ENCODE measurements at places on chromosomes 7 and 10.
A peak's percentile ranks its signal among the peaks of the same experiment; 100 is the strongest.

GRCh38 chr7:66964411-66964810, 31.0 kb downstream of the SBDS start:
- H3K4me3 ChIP-seq = no peak overlapping the region
- no peak overlapping the region for H3K27ac ChIP-seq
- no peaks in the 10 kb centered on the region for H3K4me1 ChIP-seq
- no peak for DNase-seq
- H3K27me3 ChIP-seq = no peaks in the 10 kb centered on the region

- H3K36me3 ChIP-seq = no peaks in the 10 kb centered on the region
- no peak for DNase-seq
- H3K4me3 ChIP-seq = no peak overlapping the region
- H3K27me3 ChIP-seq = no peaks in the 10 kb centered on the region
Measured at GRCh38 chr10:96789571-96790108, 42.5 kb upstream of the LCOR start.

DNA sequence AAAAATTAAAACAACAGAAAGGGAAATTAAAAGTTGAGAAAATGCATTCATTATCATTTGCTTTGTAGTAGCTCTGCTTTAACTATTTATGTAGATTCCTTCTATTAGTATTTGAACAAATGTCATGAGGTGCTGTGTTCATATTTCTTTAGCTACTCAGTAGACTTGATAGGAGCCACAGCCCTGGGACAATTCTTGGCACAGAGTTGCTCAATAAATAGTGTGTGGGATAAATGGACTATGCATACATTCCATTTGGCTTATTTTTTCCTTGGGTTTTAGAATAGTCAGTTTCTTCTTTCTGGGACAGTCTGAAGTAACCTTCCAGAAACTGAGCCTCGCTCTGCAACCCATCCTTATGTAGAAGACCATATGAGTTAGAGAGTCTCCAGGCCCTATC, 13.4 kb downstream of the RPP30 start:
- H3K4me3 ChIP-seq = no peak overlapping the region
- peaks cover 90% of the 10 kb centered on the region for H3K36me3 ChIP-seq
- H3K4me1 ChIP-seq = no peaks in the 10 kb centered on the region
- H3K27me3 ChIP-seq = no peaks in the 10 kb centered on the region
- no peak for DNase-seq
- no peak overlapping the region for H3K27ac ChIP-seq

- DNase-seq = no peak
- H3K4me1 ChIP-seq = no peaks in the 10 kb centered on the region
- no peak overlapping the region for H3K4me3 ChIP-seq
- no peaks in the 10 kb centered on the region for H3K36me3 ChIP-seq
- no peak overlapping the region for H3K27ac ChIP-seq
Measured at GRCh38 chr7:3980300-3980643, 679.2 kb downstream of the SDK1 start.

GRCh38 chr7:137801491-137801890, 45.3 kb downstream of the DGKI start:
- no peaks in the 10 kb centered on the region for H3K27me3 ChIP-seq
- no peak overlapping the region for H3K27ac ChIP-seq
- H3K4me3 ChIP-seq = no peak overlapping the region
- H3K36me3 ChIP-seq = no peaks in the 10 kb centered on the region
- DNase-seq = no peak

GRCh38 chr7:31044529-31044928, 7.6 kb upstream of the ADCYAP1R1 start:
- H3K36me3 ChIP-seq = no peaks in the 10 kb centered on the region
- peaks cover 22% of the 10 kb centered on the region for H3K27me3 ChIP-seq
- no peaks in the 10 kb centered on the region for H3K4me1 ChIP-seq
- H3K4me3 ChIP-seq = no peak overlapping the region

GRCh38 chr7:73519867-73520672, 2.0 kb downstream of the BAZ1B start:
- no peaks in the 10 kb centered on the region for H3K27me3 ChIP-seq
- peak overlapping the region; percentile 70 for H3K27ac ChIP-seq
- H3K4me1 ChIP-seq = peaks cover 12% of the 10 kb centered on the region
- H3K4me3 ChIP-seq = peak overlapping the region; percentile 82

DNA sequence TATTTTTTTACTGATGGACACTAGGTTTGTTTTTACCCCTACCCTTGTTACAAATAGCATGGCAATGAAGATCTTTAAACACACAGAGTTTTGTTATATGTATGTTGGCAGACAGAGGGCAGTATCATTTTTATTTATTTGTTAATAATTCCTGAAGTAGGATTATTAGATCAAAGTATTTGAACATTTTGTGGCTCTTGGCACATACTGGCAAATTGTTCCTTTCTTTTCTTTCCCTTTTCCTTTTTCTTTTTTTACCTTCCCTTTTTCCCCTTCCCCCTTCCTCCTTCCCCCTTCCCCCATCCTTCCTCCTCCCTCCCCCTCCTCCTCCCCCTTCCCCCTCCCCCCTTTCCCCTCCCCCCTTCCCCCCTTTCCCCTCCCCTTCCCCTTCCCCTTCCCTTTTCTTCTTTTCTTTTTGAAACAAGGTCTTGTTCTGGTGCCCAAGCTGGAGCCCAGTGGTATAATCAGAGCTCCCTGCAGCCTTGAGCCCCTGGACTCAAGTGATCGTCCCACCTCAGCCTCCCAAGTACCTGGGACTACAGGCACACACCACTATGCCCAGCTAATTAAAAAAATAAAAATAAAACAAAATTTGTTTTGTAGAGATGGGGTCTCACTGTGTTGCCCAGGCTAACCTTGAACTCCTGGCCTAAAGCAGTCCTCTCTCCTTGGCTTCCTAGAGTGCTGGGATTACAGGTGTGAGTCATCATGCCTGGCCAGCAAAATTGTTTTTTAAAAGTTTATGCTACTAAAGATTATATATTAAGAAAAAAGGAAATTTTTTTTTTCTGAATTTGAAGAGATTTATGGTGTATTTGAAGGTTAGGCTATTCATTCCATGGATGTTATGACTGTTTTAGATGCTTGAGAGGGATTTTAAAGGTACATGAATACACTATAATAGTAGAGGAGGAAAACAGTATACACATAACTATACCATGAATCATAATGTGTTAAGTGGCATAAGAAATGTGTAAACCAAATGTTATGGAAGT, 39.3 kb downstream of the SEPTIN7 start:
- peak overlapping the region; percentile 48 for H3K27ac ChIP-seq
- no peak for DNase-seq
- H3K4me1 ChIP-seq = peaks cover 9% of the 10 kb centered on the region
- H3K4me3 ChIP-seq = no peak overlapping the region

DNA sequence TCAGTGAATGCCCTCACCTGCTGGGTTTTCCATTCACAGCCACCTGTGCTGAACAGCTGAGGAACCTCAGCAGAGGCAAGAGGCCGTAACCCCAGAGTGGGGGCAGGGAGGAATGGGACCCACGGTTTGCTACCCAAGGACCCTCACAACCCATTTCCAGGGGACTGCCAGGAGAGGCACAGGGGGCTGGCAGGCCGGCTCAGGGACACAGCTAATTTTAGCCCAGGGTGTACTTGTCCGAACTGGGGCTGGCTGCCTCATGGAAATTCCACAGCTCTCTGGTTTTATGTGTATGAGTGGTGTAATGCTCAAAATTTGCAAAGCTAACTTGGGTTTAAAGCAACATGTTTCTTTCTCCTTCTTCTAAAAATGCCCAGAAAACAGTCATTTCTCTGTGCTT, 42.2 kb downstream of the MINDY4 start:
- no peaks in the 10 kb centered on the region for H3K4me1 ChIP-seq
- H3K27me3 ChIP-seq = no peaks in the 10 kb centered on the region
- H3K36me3 ChIP-seq = no peaks in the 10 kb centered on the region
- no peak for DNase-seq
- H3K27ac ChIP-seq = no peak overlapping the region
- H3K4me3 ChIP-seq = no peak overlapping the region

DNA sequence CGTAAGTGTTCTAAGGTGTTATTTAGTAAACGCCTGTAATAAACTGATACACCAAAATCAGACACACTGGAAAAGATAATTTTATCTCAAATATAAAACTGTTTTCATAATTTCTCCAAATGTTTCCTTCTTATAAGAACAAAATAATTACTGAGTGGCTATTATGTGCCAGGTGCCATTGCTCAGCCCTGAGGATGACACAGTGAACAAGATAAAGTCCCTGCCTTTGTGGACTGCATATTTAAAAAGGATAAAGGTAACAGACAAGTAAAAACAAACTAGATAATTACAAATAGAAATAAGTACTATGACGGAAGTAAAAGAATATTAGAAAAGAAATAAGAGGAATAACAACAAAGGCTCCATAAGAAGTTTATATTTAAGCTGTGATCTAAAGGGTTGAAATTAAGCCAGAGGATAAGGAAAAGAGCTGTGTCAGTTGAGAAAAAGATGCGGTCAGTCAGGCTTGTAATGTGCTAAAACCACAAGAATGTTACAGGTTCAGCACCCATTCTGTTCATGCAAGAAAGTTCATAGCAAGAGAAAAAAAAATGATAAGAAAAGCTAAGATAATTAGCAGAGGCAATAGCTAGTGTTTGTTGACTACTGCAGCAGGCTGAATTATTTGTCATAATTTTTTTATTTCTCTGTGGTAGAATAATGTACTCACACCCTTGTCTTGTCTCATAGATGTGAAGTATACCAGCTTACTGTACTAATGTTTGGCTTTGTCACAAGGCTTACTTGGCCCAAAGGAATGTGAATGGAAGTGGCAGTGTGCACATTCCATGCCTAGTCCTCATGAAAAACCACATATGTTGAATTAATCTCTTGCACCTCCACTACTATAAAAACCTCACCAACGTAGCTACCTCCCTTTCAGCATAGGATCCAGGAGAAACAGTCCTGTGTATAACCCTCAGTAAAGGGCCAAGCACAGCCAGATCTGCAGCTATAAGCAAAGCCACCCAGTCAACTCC, 75.1 kb downstream of the CRPPA start:
- H3K27ac ChIP-seq = peak overlapping the region; percentile 13
- H3K4me1 ChIP-seq = peaks cover 11% of the 10 kb centered on the region
- no peak overlapping the region for H3K4me3 ChIP-seq
- no peak for DNase-seq

- no peaks in the 10 kb centered on the region for H3K4me1 ChIP-seq
Measured at GRCh38 chr10:106711313-106711906, 453.1 kb downstream of the SORCS1 start.

- no peak overlapping the region for H3K27ac ChIP-seq
- H3K4me1 ChIP-seq = no peaks in the 10 kb centered on the region
- no peak for DNase-seq
- no peaks in the 10 kb centered on the region for H3K36me3 ChIP-seq
- peaks cover 55% of the 10 kb centered on the region for H3K27me3 ChIP-seq
Measured at GRCh38 chr7:131909151-131909768, 352.8 kb upstream of the PODXL start.

DNA sequence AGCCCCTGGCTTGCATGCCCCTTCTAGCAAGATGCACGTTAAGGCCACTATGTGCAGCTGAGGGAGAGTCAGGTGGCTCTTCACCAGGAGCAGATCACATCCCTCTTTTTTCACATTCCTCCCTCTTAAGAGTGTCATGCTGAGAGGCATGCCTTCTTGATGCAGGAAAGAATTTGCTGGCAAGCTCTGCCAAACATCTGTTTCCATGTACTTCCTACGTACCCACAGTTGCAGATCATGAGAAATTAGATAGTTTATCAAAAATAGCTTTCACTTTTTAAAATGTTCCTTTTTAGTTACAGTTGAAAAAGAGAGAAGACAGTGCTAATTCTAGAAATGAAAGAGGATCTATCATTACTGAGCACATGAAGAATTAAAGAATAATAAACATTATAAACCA, 79.7 kb upstream of the ZNF722 start:
- H3K4me1 ChIP-seq = no peaks in the 10 kb centered on the region
- no peak overlapping the region for H3K4me3 ChIP-seq
- no peak overlapping the region for H3K27ac ChIP-seq
- no peaks in the 10 kb centered on the region for H3K36me3 ChIP-seq
- no peaks in the 10 kb centered on the region for H3K27me3 ChIP-seq

GRCh38 chr7:110650328-110650727, 440.6 kb upstream of the LRRN3 start:
- H3K4me3 ChIP-seq = no peak overlapping the region
- DNase-seq = no peak
- H3K27me3 ChIP-seq = no peaks in the 10 kb centered on the region
- H3K4me1 ChIP-seq = no peaks in the 10 kb centered on the region

DNA sequence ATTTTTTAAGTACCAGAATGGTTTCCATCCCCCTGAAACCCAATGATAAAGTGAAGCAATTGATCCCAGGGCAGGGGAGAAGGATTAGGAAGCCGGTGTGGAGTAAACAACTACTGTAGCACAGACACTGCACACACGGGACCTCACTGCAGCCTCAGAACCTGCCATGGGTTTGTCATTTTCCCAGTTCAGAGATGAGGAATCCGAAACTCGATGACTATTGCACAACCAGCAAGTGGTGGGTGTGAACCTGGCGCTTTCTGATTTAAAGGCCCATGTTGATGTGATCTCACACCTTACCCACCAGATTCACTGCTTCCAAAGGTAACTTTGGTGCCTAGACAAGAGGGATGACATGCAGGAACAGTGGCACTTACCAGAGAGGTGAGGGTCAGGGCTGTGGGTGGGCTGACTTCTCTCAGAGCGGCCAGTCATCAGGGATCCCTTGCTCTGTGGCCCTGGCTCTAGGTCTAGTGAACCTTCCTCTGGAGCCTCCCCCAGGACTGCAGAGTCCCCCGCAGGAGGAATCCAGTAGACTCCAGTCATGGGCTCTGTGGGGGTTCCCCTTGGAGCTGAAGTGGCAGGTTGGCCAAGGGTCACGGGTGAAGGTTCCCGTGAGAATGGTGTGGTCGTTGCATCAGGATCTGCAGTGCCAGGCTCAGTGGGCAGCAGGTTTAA, 62.8 kb downstream of the PKD1L1 start:
- no peaks in the 10 kb centered on the region for H3K4me1 ChIP-seq
- H3K27me3 ChIP-seq = peaks cover 5% of the 10 kb centered on the region
- H3K4me3 ChIP-seq = no peak overlapping the region
- DNase-seq = no peak
- H3K27ac ChIP-seq = no peak overlapping the region

DNA sequence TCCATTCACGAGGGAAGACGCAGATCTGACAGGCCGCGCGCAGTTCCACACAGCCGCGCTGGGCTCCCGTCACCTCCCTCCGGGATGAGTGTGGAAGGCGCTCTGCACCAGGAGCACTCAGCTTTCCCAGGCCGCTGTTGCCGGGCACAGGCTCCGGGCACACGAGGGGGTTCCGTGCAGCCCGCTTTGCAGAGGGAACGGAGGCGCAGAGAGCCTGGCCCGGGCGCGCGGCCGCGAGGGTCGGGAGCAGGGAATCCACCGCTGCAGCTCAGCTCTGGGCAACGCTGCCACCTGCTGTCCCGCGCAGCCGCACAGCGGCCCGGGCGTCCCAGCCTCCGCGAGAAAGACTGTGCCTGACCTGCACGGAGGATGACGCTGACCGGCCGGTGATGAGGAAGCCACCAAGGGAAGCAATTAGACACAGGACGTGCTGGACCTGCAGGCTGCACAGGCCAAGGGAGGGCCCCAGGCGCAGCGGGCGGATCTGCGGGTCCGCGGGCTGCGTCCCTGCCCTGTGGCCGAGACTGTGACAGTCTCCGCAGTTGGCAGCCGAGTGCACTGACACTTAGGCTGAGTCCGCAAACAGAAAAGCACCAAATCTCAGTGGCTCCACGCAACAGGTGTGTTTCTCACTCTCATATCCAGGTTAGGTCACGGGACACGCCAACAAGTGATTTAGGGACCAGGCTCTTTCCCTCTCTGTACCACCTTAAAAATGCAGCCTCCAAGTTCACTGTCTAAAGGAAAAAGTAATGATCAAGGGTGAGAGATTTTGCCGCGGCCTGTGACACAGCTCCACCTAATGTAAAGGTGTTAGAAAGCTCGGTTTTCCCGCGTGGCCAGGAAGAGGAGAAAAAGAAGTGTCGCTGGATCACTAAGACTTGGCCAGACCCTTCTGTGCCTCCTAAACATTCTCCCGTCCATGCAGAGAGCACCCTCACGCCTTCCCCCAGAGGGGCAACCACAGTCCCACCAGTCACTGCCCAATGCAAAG, 94.5 kb downstream of the SEC61G start:
- peak overlapping the region; percentile 4 for H3K4me3 ChIP-seq
- no peaks in the 10 kb centered on the region for H3K4me1 ChIP-seq
- H3K27me3 ChIP-seq = peaks cover 58% of the 10 kb centered on the region
